NCI-H526 (cell line): ENCODE measurements at places on chromosomes 12 and 14.

DNA sequence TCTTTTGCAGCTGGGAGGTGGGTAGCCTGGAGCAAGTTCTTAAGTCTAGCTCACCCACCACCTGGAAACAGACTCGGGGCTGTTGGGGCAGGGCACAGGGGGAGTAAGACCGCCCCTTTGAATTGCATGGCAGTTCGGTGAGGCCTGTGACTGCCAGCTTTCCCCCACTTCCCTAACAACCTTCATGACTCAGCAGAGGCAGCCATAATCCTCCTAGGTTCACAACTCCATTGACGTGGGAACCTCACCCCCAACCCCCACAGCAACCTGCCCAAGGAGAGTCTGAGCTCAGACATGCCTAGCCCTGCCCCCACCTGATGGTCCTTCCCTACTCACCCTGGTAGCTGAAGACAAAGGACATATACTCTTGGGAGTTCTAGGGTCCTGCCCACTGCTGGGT, 87.4 kb downstream of the NELL2 start:
- no peak for DNase-seq

DNA sequence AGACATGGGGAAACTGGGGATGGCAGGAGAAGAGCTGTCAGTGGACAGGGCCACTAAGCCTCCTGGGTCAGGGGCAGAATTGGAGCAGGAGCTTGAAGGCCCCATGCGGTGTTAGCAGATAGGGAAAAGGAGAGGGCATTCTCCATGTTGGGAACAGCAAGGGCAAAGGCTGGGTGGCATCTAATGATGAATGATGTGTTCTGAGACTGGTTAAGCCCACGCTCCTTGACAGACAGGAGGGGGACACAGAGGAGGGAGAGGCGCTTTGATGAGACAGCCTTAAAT, 63.0 kb downstream of the CLMN start:
- DNase-seq = no peak

DNA sequence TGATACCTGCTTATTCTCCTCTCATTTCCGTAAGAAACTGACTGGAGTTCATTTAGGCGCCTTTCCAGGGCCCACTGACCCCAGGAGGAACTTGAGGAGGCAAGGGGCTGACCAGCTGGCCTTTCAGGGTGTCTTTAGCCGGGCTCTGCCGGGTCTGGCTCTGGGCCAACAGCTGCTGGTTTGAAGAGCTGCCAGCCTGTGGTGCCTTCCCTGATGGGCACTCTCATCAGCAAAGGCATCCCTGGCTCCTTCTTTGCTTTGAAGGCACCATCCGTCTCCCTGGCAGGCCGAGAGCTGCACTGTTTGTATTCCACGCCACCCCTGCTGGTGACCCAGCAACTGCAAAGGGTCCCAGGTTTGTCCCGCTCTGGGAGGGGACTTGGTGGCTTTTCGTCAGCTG, 42.0 kb downstream of the IQSEC3 start:
- DNase-seq = no peak

DNA sequence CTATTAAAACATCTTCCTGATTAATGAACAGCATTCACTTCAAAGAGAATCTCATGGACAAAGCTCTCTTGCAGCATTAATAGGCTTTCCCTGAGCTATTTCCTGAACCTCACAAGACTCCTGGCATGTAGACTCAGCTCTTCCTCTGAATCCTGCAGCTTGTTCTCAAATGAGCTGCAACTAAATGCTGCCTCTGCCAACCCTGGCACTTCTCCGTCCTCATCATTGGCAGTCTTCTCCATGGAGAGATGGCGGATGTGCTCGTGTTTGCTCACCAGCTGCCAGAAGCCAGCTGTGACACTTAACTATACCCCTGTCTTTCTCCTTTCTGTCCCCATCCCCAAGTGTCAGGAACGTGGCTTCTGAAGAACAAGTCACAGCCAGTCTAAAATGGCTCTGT, 232.1 kb downstream of the FOXN3 start:
- DNase-seq = no peak

GRCh38 chr14:35687335-35687939, 121.7 kb downstream of the RALGAPA1 start:
- DNase-seq = peak; percentile 72

GRCh38 chr12:11787933-11788849, 138.7 kb downstream of the ETV6 start:
- peak; percentile 54 for DNase-seq

DNA sequence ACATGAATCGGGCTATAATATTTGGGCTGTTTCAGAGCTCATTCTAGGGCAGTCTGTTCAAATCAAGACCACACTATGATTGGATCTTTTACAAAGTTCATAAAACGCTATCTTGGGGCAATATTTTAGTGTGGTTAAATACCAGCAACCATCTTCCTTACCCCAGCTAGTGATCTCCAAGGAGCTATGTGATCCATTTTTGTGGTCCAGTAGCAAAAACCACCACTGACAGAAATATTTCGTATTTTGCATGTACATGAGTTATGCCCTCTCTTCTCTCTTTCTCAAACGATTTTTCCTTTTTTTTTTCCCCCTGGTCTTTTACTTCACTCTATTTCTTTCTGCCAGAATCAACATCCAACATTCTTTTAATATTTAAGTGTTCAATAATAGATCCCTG, 280.6 kb upstream of the KITLG start:
- no peak for DNase-seq

DNA sequence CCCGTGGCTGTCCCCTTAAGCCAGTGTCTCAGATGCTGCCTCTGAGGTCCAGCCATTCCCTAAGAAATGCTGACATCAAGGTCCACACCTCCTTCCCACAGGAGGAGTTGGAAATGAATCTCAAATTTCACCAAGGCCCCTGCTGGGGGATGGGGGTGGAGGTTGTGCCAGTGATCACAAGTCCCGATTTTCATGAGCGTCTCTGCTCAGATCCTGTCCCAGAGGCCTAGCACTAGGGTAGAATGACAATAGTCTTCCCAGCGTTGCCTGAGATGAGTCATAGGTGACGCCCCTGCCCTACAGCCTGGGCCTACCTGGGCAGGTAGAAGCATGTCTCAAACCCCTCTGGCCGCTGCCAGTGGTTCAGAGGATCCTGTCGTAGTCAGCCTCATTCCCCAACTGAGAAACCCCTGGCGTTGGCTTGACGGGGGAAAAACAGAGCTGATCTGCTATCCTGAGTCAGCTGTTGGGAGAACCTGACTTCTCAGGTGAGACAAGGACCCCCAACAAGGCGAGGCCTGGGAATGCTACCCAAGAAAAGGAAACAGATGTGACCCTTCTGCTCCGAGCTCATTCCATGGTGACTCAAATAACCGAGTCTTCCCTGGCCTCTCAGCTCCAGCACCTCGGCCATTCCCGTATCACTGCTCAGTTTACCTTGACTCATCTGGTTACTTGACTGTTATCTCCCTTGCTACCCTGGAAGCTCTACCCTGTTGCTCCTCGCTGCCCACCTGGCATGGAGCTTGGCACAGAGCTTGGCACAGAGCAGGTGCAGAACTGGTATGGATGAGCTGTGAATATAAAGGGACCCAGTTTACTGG, 21.8 kb upstream of the SPPL3 start:
- no peak for DNase-seq

- DNase-seq = no peak
Measured at GRCh38 chr14:53570411-53571387, 385.9 kb downstream of the BMP4 start.
